ENCODE measurements at places on chromosomes 12 and 14.

DNA sequence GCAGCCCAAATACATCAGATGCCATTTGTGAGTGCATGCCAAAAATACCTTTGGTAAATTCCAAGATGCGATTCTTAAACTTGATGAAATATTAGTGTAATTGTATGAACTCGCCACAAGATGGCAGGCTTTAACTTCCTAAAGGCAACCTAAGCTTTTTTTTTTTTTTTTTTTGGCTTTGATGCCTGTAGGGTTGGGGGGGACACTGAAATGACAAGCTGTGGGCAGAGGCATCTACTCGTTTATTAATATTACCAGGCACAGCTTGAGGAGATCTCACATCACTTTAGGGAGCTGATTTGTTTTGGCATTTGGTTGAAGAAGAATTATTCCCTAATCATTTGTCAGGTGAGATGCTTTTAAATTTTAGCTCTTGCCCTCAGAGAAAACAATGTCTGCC is 126.7 kb upstream of the CCDC196 start:
- DNase-seq, result no peak

- DNase-seq, result no peak
These were observed 1721.5 kb upstream of the SEL1L start for GRCh38 chr14:83255015-83255726.

DNA sequence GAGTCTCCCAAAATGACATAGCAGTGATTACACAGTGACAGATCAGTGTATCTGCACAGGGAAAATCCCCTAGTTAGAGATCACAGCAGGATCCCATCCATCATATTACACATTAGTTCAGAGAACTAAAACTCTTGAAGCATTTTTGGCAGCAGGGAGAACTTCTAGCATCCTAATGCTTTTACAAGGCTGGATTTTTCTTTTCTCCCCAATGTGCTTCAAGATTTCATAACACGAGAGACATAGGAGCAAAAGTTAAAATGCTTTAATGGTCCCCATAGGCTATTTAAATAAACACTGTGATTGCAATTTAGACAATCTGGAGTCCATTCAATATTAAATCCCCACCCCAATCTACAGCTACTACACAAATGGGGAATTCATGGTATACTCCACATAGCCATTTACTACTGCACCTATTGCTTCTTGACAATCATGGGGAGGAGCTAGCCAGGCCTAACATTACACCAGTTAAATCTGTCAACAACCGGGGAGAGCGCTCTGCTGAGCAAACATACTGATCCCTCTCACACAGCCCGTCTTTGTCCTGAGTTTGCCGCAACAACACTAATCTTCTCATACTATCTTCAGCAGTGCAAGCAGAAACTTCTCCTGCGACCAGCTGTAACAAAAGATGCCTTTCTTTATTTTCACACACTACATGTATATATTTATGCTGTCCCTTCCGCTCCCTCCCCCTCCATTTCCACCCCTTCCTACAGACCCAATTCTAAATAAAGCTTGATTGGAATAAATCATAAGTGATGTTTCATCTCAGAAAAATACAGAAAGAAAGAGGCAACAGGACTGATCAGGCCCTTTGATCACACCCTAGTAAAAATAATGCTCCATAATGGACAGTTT is 120.3 kb upstream of the SOX5 start:
- no peak for DNase-seq

DNA sequence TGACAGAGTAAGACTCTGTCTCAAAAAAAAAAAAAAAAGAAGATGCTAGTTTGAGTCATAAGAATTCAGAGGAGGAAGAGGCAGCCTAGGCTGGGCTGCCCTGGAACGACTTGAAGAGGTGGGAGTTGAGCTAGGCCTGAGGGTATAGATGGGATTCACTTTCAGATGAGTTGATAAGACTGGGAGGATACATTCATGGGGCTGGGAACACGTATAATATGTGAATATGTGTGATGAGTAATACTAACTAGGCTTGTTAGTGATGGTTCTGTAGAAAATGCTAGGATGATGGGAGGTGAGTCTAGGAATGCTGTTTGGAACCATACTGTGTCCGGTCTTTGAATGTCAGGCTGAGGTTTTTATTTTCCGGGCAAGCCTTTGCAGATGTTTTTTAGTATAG is 9.0 kb downstream of the PLEKHA5 start:
- DNase-seq, result no peak

DNA sequence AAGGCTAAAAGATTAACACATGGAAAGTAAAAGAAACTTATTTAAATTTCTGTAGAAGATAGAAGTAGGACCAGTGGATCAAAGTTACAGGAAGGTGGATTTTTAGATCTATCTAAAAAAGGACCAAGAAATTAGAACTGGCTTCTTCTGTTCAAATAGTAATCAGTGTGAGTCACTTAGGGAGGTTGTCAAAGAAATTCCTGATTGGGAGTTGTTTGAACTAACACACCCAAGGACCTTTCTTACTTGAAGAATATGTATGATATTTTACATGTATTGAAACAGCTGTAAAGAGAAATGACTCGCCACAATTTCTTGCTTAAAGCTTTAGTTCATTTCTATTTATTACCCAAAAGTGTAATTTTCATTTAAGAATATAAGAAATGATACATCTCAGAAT is 256.9 kb downstream of the RAD51B start:
- DNase-seq, result no peak

DNA sequence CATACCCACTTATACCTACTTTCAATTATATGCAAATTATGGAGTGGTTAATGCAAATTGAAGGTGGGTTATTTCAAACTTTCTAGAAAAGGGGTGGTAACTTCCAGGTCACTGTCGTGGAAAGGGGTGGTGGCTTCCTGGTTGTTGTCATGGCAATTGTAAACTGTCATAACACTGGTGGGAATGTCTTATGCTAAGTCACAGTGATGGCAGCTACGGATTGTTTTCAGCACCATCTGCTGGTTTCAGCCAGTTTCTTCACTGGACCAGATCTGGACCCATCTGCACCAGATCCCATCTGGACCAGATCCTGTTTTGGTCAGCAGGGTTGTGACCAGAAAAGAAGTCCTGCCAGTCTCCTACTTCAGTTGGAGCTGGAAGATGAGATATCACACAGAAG is 1469.3 kb downstream of the AACS start:
- DNase-seq, result no peak

- DNase-seq, result no peak
These were observed 92.4 kb upstream of the TSPAN8 start for GRCh38 chr12:71250166-71250565.

DNA sequence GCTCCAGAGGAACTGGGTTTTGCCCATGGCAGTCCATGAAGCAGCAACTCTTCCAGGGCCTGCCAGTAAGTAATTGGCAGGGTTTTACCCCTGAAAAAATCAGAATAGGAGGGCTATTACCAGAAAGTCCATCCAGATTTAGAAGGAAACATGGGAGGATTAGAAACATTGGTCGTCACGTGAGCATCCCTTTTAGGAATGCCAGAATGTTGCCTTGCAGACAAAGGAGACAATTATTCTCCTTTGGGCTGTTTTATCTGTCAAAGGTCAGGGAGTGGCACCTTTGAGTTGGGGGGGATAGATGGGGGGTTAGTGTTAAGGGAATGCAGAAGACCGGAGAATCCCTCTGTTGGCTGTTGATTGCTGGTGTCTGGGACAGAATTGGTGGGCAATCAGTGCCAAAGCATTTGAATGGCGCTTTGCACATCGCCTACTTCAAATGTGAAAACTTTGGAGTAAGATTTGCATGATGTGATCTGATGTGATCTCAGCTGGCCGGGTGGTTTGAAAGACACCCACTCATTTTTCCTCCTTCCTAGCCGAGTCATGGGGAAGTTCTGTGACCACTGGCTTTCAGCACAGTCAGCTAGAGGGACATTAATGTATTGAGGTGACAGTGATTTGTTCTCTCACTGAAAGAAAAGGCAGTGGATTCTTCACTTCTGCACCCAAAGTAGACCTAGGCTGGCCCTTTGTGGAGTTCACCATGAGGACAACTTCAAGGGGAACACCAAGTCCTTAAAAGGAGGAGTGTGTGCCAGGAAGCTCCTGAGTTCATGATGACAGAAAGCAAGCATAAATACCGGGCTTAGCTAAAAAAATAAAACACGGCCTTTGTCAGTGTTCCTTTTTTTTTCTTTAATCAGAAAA is 31.4 kb downstream of the FLVCR2 start:
- DNase-seq, result no peak

DNA sequence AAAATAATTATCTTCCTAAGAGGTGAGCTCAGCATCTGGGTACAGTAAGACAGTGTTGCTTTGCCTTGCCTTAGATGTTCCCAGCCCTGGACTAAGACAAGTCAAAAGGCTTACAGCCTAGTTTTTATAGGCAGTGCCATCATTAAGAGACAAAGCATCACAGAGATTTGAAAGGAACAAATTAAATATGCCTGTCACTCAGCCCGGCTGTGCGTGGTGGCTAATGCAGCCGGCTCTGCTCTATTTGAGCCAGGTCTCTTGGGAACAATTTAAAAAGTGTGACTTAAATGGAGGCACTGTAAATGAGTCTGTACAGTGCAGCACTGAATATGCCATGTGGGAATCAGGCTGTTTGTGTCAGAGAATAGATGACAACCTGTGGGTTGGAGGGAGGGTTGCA is 1687.4 kb upstream of the FLRT2 start:
- no peak for DNase-seq

- no peak for DNase-seq
These were observed 64.2 kb downstream of the ERGIC2 start for GRCh38 chr12:29316752-29317151.

DNA sequence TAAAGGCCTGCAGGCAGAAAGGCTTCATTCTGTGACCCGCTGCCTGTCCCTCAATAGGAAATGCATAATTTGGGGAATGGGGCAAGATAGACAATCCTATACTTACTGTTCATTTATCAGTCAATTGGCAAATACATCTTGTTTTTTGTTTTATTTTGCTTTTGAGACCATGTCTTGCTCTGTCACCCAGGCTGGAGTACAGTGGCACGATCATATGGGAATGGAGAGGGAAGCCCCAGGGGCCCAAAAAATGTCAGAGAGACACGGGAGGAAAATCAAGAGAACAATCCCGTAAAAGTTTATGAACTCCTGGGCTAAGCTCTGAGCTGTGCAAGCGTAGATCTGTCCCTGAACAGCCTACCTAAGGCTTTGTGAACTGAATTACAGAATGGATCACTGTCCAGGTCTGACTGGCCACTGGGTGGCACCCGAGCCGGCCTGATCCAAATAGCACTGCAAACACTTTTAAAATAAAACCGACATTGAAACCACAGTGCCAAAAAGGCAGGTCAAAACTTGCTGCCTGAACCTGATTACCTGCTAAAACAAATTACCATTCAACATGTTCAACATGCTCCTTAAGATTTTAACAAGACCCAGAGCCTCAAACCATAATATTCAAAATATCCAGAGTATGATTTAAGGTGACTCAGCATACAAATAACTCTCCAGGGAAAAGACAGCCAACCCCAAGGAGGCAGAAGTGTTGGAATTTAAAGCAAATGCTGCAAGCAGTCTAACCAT is 11.8 kb downstream of the COPS7A start:
- DNase-seq, result no peak

- no peak for DNase-seq
These were observed 94.2 kb upstream of the CEP83 start for GRCh38 chr12:94553875-94554274.

GRCh38 chr12:68119724-68120211 is 39.8 kb downstream of the IFNG start:
- no peak for DNase-seq

GRCh38 chr14:76968621-76969063 is 59.9 kb downstream of the IRF2BPL start:
- DNase-seq, result no peak

- DNase-seq, result no peak
These were observed 413.6 kb downstream of the BTG1 start for GRCh38 chr12:91732086-91732485.
